ENCODE measurements at places on chromosomes 3 and 15.

GRCh38 chr15:31100738-31101137 is 787 bp downstream of the TRPM1 start:
- no peak for DNase-seq

GRCh38 chr15:88828791-88829190 is 25.6 kb downstream of the ACAN start:
- no peak for DNase-seq

DNA sequence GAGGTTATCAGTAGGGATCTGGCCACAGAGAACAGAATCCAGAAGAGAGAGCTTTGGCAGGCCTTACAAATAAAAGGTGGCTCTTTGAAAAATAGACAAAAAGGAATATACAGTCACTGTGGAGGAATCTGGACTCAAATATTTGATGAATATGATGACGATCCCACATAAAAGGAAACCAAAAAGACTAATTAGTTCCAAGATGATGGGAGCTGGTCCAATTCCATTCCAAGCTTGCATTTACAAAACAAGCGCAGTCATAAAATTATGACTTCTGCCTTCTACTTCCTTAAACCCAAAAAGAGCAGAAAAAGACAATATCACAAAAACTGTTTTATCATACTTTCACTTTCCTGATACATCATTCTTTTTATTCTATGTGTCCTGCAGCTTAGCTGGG is 285.8 kb downstream of the DIPK2A start:
- no peak for DNase-seq

GRCh38 chr3:38722781-38723568 is 73.5 kb upstream of the SCN5A start:
- DNase-seq = no peak

- DNase-seq = no peak
Measured at GRCh38 chr15:23758891-23759290, 71.8 kb upstream of the NDN start.

DNA sequence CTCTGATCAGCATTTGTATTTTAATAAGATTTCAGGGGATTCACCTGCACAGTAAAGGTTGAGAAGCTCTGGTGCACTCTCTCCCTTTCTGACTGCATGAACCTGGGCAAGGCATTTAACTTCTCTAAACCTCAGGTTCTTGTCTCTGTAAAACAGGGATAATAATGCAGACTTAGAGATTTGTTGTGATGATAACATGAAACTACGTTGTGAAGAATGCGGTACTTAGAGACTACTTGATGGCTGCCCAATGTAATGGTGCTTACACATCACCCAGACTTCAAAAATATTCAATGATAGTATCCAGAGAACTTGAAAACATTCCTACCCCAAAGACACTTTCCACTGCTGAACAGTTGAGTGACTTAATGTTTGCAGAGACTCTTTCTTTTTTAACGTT is 19.8 kb upstream of the TNFSF10 start:
- no peak for DNase-seq

GRCh38 chr15:66291816-66292570 is 1.4 kb upstream of the DIS3L start:
- DNase-seq = no peak

DNA sequence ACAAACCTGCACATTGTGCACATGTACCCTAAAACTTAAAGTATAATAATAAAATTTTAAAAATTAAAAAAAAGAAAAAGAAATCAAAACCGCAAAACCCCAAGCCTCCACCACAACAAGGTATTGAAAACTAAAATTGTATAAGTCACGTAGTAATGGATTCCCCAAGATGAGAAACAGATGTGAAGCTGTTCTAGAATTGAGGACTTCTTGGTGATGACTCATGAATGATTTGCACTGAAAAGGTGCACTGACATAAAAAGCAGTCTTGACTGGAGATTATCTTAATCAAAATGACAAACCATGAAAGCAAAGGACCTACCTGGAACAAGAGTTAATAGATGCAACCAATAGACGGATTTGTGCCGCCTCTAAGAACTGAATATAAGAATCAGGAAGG is 225.8 kb downstream of the MYRIP start:
- DNase-seq = no peak

DNA sequence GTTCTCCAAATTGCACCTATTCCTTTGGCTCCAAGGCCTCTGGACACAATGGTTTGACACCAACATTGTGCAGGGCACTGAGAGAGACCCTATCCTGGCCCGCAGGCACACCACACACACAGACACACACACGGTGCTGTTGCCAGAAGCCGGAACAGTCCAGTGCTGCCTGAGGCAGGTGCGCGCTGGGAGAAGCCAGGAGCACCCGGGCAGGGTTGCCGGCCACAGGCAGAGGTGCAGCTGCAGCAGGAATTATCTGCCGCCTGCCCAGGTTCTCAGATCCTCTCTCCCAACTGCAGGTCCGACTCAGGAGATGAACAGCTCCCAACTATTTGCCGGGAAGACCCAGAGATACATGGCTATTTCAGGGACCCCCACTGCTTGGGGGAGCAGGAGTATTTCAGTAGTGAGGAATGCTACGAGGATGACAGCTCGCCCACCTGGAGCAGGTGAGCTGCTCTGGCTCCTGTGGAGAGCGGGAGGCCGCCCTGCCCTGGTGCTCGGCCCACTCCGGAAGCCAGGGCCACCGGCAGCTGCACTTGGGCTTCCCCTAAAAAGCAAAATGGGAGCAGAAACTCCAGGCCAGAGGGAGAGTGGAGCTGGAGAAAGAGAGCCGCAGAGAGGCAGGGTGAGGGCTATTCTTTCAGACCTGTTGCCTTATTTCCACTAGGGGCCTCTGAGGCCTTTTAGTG is 42.9 kb downstream of the CHDH start:
- DNase-seq = no peak

DNA sequence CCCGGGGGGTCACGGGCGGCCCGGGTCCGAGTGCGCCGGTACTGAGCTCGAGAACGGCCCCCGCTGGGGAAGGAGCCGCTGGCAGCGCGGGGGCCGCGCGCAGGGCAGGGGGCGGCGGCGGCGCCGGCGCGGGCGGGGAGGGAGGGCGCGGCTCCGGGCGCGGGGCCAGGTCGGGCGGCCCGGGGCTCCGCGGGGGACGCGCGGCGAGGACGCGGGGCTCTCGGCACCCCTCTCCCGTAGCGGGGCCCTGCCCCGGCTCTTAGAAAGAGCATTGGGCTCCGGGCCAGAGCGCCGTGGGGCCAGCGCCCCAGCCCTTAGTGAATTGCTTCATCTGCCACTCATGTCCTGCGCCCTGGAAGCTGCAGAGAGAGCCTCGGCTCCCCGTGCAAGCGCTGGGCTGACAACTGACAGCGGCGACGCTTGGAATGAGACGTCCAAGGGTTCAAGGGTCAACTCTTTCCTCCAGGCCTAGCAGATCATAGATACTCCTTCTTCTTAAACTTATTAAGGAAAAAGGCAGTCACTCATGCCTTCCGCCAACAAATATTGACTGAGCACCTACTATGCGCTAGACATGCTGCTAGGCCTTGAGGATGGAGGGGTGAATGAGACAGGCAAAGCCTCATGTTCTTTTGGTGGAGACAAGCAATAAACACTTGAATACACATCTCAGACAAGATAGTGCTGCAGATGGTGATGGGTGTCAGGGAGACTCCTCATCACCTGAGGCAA is 140.8 kb downstream of the SMAD6 start:
- no peak for DNase-seq

DNA sequence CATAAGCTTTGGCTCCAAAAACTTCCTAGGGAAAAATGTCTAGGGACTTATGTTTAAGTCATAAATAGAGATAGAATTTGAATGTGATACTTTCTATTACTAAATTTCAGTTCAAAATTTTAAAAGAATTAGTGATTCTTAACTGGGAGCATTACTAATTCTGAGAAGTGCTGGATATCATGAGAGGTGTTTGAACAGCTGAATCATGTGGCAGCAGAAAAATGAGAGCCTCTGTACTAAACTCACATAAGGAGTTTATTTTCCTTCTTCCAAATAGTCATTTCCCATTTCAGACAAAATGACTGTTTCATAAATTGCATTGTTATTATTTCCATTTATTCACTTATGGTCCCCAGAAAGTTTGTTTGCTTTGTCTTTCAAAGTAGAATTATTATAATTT is 62.7 kb downstream of the SLMAP start:
- no peak for DNase-seq

DNA sequence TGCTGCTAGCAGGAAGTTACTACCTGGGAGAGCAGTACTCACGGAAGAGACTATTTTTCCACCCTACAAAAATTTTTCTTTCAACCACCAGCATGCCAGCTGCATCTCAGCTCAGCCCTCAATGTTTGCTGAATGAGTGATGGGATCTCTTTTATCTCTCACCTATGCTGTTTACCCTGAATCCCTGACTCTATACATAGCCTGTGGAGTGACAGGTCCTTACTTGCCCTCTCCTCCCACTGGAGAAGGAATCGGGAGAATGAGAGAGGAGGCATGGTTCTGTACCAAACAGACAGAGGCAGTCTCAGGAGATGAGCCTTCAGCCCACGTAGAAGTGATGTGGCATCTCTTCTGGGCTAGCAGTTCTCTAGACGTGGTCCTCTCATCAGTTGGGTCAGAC is 6.7 kb upstream of the DGKG start:
- DNase-seq = no peak

GRCh38 chr15:71279757-71280141 is 164.5 kb downstream of the THSD4 start:
- no peak for DNase-seq

DNA sequence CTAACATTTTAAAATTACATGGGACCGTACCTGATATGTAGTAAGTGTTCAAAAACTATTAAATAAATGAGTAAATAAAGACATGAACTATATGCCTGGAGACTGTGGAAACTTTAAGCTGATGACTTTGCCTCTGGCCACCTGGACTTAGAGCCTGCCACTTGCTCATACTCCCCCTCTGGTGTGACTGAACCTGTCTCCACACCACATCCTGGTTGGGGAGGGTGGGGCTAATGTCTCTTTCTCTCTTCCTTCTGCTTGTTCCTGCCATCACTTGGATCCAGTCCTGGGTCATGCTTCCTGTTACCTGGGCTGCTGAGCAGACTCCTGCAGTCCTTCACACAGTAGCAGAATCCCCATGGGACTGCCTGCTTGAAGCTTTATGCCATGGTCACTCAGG is 8.2 kb upstream of the TMEM158 start:
- no peak for DNase-seq

- DNase-seq = no peak
Measured at GRCh38 chr3:170418422-170419398, at the start of gene CLDN11. TSS of gene CLDN11 (plus strand) at chr3:170418868. CDS start at chr3:170419067, 199 bp downstream.

DNA sequence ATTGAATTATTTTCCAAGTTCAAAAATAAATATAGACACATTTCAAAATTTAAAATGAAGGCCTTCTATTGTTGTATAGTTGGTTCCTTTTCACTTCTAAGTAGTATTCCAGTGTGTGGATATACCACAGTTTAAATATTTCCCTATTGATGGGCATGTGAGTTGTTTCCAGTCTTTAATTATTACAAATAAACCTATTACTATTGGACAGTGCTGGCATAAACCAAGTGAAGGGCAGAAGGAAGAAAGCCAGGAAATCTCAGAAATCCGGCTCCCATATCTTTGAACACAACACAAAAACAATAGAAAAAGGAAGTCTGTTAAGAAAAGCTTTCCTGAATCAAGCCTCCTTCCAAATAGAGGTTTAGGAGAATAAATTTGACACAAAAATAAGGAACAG is 26.1 kb downstream of the GOLGB1 start:
- no peak for DNase-seq

GRCh38 chr15:96978937-96979473 is 648.5 kb downstream of the NR2F2 start:
- no peak for DNase-seq

GRCh38 chr3:49534581-49535441 is 19.5 kb upstream of the BSN start:
- no peak for DNase-seq

DNA sequence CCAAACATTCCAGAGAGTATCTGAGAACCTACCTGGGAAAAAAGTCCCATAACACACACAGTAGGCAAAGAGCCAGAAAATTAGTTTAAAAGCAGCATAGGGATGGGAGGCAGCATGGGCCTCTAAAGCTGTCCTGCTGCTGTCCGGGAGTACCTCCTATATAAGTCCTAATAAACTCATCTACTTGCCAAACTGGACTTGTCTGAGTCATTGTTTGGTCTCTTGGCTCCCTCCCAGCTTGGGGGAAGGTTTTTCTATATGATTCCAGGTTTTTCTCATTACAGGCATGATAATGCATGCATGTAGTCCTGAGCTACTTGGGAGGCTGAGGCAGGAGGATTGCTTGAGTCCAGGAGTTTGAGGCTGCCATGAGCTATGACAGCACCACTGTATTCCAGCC is 17.5 kb upstream of the HACD2 start:
- no peak for DNase-seq

- no peak for DNase-seq
Measured at GRCh38 chr3:55160241-55160983, 232.6 kb upstream of the LRTM1 start.

DNA sequence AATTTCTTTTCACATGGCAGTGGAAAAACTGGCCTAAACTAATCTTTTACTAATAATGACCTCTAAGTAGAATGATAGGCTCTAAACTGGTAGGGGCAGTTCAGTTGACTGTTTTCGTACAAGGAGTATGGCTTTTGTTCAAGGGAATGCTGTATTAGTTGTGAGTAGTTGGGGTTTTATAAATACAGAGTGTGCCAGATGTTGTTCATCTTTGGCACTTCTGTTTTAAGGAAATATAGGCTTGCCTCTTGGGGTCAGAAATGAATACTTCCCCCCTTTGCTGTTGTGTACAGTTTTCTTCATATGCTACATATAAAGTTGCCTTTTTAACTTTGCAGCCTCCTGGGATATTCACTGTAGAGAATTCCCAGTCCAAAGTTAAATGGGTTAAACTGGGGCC is 181.0 kb upstream of the CGNL1 start:
- DNase-seq = no peak

GRCh38 chr15:100999369-100999768 is 80.2 kb downstream of the LRRK1 start:
- no peak for DNase-seq

- no peak for DNase-seq
Measured at GRCh38 chr3:76886761-76887500, 153.0 kb upstream of the ROBO2 start.

- DNase-seq = no peak
Measured at GRCh38 chr3:5197470-5198312, 10.2 kb downstream of the EDEM1 start.

DNA sequence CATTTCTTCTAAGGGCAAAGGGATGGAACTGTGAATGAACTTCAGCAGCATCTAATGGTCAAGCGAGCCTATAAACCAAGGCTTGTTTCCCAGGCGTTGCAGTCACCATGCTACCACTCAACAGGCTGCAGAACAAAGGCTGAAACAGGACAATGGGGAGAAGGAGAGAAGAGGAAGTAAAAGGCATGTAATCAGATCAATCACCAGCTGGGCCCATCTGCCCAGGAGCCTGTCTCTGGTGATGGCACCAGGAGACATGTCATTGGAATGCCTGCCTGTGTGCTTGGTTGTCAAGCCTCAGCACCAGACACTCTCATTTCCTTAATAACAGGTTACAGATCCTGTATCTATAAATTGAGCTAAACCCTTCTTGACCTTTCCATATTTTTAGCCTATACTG is 81.7 kb upstream of the UMPS start:
- DNase-seq = no peak

GRCh38 chr3:57840473-57840872 is 84.4 kb downstream of the SLMAP start:
- DNase-seq = no peak

All from activated T-helper 1 cell treated with Interleukin-2 at 50 U/mL for 16 hours (primary cell).